ENCODE measurements at places on chromosomes 4 and X.

- DNase-seq, result no peak
Observed at GRCh38 chr4:177596035-177596434, 153.8 kb upstream of the AGA start.

GRCh38 chr4:77126809-77127208, 30.2 kb upstream of the CCNG2 start:
- DNase-seq, result no peak

- no peak for DNase-seq
Observed at GRCh38 chr4:130422261-130422660, 1326.3 kb downstream of the C4orf33 start.

- no peak for DNase-seq
Observed at GRCh38 chr4:2939383-2940243, 23.6 kb downstream of the NOP14 start.

- DNase-seq, result no peak
Observed at GRCh38 chrX:11750046-11750445, 8.0 kb upstream of the MSL3 start.

- DNase-seq, result no peak
Observed at GRCh38 chr4:158513256-158513655, 8.4 kb upstream of the RXFP1 start.

- no peak for DNase-seq
Observed at GRCh38 chr4:31539284-31540069, 819.3 kb downstream of the PCDH7 start.

DNA sequence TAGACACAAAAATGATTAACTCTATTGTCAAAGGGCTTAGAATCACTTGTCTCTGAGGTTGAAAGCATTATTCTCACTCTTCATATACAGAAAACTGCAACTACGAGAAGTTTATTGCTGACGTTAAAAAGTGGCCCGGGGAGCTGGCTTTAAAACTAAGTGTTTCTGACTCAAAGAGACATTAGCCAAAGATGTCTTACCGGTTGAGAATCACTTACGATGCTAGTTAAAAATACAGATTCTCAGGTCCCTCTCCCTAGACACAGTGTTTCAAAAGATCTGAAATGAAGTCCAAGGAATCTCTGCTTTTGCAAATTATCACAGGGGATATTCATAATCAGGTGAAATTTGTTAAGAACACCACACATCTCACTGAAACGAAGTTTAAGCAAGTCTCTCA, 1.2 kb downstream of the GNPDA2 start:
- no peak for DNase-seq

GRCh38 chrX:152861826-152862225, 31.0 kb downstream of the NSDHL start:
- DNase-seq, result no peak

DNA sequence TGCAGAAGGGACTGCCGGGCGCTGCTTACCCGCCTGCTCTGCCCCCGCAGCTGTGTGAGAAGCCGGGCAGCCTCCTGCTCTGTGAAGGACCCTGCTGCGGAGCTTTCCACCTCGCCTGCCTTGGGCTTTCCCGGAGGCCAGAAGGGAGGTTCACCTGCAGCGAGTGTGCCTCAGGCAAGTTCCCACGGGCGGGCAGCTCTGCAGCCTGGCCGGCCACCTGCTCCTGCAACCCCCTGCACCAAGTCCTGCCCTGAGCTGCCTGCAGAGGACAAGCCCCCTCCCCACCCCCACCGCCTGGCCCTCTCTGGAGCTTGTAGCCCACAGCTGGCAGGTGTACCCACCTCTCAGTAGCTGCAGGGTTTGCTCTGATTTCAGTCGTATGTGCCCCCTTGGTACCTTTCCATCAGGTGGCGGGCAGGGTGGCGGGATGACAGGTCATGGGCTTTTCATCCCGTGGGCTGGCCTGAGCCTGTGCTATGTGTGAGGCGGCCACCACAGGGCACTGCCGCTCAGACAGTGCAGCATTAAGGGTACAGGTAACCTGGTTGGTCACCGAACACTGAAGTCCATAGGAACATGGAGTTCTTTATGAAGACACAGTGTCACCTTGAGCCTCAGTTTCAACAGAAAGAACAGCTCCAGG, 56.6 kb downstream of the NELFA start:
- DNase-seq, result no peak

DNA sequence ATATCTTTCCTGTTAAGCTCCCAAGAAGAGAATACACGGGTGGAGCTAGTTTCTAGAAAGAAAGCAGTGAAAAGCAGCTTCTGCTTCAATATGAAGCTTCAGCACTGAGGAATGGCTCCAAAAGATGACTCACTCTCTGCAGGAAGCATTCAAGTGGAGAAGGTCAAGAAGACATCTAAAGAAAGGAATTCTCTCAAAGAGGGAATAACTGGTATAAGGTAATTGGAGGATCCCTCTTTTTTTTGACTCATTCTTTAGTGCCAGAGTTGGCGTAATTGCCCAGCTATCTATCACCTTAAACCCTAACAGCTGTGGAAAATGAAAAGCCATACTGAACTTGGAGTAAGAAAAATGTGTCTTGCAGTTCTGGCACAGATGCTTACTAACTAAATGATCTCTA, 3.5 kb downstream of the EDA2R start:
- DNase-seq, result no peak

- no peak for DNase-seq
Observed at GRCh38 chr4:98630737-98631454, 27.5 kb downstream of the TSPAN5 start.

GRCh38 chr4:22508376-22508775, 7.5 kb downstream of the ADGRA3 start:
- no peak for DNase-seq

DNA sequence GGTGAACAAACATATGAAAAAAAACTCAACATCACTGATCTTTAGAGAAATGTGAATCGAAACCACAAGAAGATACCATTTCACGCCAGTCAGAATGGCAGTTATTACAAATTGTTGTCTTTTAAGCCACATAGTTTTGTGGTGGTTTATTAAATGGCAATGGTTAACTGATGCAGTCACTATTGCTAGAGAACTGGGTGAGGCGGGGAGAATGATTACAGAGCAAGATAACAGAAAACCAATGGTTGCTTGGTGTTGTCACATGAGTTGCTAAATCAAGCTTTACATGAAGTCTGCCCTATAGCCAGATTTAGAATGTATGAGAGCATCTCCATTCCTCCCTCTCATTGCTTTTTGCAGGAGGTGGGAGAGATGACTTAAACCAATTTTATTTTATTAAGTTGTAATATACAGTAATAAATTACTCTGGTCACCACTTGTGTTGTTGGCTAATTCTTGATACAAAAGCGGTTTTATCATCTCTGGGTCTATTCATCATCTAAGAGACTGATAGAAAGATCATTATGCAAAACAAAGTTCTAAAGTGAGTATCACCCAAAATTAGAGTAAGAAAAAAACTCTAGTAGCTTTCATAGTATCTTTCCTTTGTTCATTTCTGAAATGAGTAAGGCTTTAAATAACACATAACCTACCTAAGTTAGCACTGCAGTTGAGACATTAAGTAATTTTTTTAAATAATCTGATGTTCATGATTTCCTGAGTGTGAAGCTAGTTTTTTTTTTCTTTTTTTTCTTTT, 859.5 kb downstream of the STIM2 start:
- DNase-seq, result no peak

GRCh38 chr4:175371091-175371490, 441.0 kb downstream of the GPM6A start:
- DNase-seq, result no peak

DNA sequence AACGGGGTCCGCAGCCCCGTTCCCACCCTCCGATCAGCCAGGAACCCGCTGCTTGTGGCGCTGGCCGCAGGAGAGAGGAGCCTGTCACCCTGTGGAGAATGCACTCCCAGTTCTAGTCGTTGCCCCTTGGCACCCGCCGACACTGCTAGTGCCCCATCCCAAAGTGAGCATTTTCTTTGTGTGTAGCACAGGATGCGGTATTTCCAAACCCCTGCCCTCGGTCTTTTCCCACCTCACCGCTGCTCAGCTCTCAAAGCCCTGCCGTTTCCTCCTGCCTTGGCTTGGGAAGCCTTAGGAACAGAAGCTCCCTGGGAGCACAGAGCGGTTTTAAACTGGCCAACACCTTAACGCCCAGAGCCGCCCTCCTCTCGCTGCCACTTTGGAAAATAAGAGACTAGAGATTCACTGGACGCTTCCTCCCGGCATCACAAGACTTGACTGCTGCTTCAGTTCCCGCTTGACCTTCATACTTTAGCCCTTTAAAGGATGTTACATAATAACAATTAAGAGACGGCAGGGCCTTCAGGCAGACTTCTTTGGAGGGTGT, 772 bp downstream of the CYP4V2 start:
- no peak for DNase-seq

- DNase-seq, result no peak
Observed at GRCh38 chrX:23134136-23134535, 134.4 kb downstream of the DDX53 start.

GRCh38 chr4:99591757-99592156, 17.1 kb downstream of the MTTP start:
- no peak for DNase-seq

GRCh38 chrX:82648062-82648461, 860.0 kb upstream of the POU3F4 start:
- DNase-seq, result no peak

DNA sequence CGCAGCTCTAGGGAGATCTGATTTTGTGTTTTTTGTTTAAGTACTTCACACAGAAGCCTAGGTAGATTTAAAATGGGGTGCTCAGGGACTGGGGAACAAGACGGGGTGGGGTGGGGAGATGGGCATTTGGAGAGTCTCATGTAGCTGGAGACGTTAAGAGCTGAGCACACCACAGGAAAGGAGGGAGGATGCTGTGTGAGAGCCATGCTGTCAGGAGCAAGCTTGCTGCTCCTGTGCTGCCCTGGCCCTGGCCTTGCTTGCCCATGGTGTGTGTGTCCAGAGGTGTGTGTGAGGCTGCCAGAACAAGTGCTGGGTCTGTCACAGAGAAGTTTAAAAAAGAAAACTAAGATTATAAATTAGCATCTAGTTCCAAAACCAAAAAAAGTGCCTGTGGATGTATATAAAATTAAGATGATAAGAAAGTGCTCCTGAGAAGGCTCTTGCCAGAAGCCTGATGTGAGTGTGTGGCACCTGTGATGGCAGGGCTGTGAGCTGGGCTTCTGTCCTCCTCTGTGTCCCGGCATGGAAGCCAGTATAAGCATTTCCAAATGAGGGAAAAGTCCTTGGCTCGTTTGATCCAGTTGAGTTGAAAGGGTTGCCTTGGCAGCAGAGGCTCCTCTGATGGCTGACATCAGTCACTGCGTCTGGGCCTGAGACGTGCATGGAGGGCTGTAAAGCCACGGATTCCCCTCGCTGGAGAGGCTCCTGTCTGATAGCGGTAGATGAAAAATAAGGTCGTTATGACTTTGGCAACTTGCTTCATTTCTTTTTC, 63.5 kb downstream of the NELFA start:
- DNase-seq, result no peak

DNA sequence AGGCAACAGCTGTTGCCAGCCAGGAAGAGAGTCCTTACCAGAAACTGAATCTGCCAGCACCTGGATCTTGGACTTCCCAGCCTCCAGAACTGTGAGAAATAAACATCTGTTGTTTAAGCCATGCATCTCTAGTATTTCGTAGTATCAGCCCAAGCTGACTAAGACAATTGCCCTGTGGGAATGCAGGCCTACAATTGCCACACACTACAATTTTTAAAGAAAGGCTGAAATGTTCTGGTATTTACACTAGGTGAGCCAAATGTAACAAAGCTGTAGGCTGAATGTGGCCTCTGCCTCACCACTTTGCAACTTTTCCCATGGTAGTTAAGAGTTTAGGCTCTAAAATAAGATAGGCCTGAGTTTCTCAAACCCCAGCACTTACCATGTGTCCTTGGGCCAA, 59.1 kb downstream of the SPATA18 start:
- no peak for DNase-seq

Data from stimulated activated CD4-positive, alpha-beta T cell treated with anti-CD3 and anti-CD28 coated beads, Interleukin-15, amount 100 ng/mL, for 1 hour (primary cell).